ENCODE measurements at places on chromosomes 1 and 21.
A peak's percentile ranks its signal among the peaks of the same experiment; 100 is the strongest.

- no peak for DNase-seq
Measured at GRCh38 chr1:63810936-63811469, 37.2 kb downstream of the ROR1 start.

- peak; percentile 95 for DNase-seq
Measured at GRCh38 chr1:201495551-201496295, 11.2 kb downstream of the CSRP1 start.

GRCh38 chr21:31305888-31306287, 38.2 kb downstream of the TIAM1 start:
- DNase-seq = no peak

- DNase-seq = no peak
Measured at GRCh38 chr1:157948312-157949073, 45.0 kb upstream of the KIRREL1 start.

GRCh38 chr1:106027871-106028270, 1028.6 kb upstream of the PRMT6 start:
- no peak for DNase-seq

DNA sequence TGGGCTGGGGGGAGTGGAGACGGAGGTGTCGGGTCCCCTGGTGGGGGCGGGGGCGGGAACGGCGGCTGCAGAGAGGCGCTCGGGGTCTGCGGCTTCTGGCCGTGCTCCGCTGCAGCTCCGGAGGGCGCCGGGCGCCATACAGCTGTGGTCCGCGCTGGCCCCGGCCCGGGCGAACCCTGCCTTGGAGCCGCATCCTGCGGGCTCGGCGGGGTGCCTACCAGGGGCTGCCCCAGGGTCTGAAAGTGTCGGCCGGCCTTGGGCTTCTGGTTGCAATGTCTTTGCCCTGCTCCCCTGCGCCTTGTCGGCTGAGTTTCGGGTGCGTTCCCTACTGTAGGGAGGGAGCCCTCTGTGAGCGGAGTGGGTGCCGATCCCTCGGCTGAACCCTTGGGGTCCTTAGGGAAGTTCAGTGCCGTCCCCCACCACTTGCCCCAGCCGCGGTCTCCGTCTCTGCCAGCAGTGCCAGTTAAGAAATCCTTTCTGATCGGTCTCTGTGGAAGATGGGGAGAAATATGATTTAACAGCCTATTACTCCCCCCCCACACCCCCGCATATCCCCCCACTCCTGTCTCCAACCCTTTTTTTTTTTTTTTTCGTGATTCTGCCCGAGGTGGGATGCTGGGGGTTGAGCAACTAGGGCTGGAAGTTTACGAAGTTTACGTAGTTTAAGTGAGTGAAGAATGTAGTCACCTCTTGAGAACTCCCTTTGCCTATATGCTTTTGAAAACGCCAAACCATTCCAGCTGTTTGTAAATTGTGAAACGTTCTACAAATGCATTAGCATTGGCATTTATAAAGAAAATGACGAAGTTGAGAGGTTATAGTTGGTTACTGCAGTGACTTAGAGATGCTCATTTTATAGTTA, 588 bp downstream of the NEXN start:
- peak; percentile 20 for DNase-seq

DNA sequence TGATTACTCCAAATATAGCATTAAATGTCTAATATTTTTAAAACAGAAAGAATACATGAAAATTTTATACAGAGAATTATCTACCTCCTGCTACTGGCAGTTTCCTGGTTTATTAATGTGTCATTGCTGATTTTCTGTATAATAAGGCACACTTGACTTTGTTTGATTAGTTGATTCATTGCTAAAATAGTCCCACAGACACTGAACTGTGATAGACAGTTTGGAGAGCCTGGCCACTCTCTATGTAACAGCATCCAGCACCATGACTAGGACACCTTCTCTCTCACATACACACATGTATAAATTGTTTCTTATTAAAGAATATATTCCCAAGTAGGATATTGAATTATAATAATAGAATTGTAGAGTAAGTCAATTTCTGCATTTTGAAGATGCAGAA, 368.5 kb upstream of the SNX7 start:
- DNase-seq = no peak

DNA sequence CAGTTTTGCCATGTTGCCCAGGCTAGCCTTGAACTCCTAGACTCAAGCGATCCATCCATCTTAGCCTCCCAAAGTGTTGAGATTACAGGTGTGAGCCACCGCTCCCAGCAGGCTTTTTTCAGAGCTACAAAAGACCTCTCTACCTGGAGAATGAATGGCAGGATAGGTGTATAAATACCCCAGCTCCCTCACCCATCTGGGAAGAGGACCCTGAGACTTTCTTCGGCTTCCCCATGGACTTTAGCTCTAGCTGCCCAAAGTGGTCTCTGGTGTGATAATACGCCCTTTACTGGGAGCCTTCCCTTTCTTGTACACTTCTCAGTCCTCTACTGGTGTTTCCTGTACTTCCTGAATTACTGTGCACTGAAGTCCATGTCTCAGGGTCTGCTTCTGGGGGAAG, 60.6 kb downstream of the PTP4A2 start:
- DNase-seq = no peak

DNA sequence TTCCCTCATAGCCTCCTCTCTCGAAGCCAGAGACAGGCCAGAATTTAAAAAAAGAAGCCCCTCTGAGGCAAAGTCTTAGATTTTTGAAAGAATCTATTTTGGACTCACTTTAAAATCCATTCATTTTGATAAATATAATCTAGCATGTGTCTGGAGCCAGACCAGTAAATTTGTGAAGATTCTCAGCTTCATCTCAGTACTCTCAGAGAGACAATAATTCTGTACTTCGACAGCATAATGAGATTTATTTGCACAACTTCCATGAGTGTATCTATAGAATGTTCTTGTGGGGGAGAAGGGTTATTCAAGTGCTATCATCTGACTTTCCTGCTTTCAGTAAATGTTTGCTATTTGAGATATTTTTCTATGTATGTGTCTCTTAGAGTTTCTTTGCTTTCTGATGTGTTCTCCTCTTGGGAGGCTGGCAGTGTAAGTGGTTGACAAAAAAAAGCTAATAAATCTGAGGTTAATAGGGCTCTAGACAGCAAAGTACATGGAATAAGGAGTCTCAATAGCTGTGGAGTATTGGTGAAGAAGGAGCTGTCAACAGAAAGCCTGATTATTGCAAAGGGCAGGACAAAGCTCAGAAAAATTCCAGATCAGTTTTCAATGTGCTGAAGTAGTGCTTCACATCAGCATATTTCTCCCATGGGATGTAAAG, 223.0 kb downstream of the PTBP2 start:
- no peak for DNase-seq

- no peak for DNase-seq
Measured at GRCh38 chr21:34644825-34645224, 24.0 kb upstream of the CLIC6 start.

DNA sequence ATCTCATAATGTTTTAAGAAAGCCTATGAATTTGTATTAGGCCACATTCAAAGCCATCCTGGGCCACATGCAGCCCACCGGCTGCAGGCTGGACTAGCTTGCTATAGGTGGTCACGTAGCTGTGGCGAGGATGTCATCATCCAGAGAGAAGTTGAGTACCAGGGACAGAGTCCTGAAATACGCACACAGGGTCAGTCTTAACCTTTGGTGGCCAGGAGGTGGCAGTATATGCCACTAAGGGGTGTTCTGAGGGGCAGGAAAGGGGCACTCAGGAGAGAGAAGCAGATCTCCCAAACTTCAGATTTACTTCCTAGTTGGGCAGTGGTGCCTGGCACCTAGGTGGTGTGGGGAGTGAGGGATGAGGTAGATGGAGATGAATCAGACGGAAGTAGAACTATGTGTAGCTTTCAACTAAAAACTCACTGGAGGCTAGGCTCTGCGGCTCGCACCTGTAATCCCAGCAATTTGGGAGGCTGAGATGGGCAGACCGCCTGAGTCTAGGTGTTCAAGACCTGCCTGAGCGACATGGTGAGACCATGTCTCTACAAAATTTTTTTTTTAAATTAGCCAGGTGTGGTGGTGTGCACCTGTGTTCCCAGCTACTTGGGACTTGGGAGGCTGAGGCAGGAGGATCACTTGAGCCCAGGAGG, 16.3 kb upstream of the CDK18 start:
- DNase-seq = no peak

GRCh38 chr1:218474128-218474527, 129.0 kb downstream of the TGFB2 start:
- DNase-seq = no peak

GRCh38 chr21:14736162-14736561, 190.0 kb upstream of the SAMSN1 start:
- no peak for DNase-seq

GRCh38 chr1:154788110-154788870, 81.8 kb downstream of the KCNN3 start:
- DNase-seq = no peak

- no peak for DNase-seq
Measured at GRCh38 chr1:44240802-44241671, 27.8 kb downstream of the DMAP1 start.

- DNase-seq = no peak
Measured at GRCh38 chr21:37176716-37177115, 90.4 kb downstream of the VPS26C start.

GRCh38 chr1:43934101-43934985, 742 bp downstream of the ARTN start:
- no peak for DNase-seq

DNA sequence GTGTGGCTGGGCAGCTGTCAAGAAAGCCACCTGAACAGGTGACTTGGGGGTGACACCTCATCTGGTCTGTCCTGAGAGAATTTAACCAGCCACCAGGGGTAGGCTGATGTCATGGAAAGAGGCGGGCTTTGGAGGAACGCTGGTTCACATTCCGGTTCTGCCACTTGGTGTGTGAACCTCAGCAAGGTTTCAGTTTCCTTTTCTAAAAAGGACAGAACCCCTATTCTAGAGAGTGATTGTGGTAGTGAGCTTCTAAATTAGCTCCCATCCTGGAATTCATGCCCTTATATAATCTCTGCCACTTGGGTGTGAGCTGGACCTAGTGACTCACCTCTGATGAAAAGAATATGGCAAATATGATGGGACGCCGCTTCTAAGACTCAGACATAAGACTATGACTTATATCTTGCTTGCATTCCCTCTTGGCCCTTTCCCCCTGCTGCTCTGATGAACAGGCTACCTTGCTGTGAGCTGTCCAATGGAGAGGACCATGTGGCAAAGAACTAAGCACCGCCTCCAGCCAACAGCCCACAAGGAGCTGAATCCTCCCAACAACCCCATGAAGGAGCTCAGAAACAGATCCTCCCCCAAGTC, 332.1 kb downstream of the RRAGC start:
- no peak for DNase-seq

DNA sequence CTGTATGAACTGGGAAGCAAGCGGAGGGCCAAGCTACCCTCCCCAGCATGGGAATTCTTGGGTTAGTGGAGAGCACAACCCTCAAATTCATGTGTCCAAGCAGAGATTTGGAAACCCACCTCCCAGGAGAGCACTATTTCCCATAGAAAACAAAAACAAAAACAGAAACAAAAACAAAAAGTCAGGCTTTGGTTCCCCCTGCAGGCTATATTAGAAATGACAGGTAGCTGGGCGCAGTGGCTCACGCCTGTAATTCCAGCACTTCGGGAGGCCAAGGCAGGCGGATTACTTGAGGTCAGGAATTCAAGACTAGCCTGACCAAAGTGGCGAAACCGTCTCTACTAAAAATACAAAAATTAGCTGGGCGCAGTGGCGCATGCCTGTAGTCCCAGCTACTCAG, 10.8 kb downstream of the MINDY1 start:
- DNase-seq = no peak

DNA sequence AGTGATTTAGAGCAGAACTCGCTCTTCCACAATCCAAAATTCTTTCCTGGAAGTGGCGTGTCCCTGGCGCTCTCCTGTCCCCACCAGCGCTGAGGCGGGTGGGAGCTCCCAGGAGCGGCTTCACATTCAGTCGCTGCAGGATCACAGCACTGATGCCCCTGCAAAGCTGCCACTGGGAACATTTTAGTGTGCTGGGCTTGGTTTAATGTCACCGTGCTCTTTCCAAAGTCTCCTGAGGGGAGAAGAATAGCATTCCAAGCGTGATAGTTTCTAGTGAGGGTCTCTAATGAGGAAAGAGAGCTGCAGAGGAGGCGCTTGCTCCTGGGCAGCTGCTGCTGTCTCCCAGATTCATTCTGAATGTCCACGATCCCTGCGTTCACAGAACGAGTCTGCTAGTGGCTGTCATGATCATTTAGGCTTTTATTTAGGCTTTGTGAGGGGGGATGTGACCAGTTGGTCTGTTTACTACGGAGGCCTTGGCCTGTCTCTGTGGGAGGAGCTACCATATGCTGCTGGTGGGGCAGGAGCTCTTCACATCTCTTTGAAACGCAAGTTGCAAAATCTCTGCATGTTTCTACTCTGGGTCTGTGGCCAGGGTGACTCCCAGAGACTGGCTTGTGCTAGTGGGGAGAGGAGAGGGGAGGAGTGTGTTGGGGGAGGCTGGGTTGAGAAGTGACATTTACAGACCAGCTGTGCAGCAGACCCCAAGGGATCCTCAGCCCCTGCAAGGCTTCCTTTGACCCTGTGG, 23.4 kb downstream of the OLFML3 start:
- no peak for DNase-seq

DNA sequence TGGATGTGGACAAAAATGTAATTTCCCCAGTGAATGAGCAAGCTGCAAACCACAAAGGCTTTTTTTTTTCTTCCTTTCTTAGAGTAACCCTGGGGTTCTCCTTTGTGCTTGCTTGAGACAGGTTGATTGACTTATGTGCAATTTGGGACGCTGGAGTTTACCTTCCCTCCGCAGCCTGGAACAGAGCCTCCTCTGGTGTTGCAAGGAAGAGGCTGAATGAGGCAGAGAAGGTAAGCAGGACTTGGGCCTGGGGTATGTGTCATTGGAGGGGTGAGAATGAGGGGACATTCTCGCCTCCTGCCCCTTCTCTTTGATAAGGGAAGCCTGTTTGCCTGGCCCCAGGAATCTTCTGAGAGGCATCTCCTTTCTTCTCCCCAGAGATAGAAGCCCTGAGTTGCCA, 49.8 kb downstream of the NFASC start:
- DNase-seq = no peak

DNA sequence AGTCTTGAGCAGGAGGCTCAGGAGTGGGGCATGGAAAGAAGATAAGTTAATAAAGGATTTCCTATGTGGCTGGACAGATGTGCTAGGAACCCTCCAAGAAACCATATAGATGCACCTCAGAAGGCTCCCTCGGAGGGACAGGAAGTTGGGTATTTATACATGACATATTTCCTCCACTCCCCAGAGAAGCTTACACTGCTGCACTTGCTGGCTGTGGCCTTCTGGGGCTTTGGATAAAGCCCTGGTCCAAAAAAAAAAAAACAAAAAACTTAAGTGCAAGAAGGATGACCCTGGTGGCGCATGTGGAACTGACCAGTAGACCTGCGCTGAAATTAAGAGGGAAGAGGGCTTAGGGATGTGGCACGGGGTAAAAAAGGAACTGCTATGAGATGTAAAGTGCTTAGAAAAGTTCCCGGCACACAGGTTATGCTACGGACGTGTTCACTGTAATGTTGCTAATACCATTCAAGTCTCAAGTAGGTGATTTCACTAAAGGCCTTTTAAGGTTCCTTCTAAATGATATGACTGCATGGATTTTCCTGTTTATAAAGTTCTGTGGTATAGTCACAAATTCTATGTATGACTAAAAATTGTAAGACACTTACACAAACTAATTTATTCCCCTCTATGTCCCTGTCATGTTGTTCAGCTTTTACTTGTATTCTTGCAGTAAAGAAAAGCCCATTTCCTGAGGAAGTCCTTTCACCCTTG, 253.6 kb downstream of the HMCN1 start:
- DNase-seq = no peak

GRCh38 chr1:228366062-228366865, 40.4 kb downstream of the TRIM11 start:
- DNase-seq = no peak

- no peak for DNase-seq
Measured at GRCh38 chr1:218547957-218548730, 203.0 kb downstream of the TGFB2 start.

All from putamen (tissue), 1 donor.